Activated CD8-positive, alpha-beta memory T cell treated with anti-CD3 and anti-CD28 coated beads for 1 hour (primary cell): ENCODE measurements at places on chromosomes 4 and X.

- DNase-seq = no peak
Observed at GRCh38 chr4:70392057-70392776, 5.5 kb upstream of the OPRPN start.

DNA sequence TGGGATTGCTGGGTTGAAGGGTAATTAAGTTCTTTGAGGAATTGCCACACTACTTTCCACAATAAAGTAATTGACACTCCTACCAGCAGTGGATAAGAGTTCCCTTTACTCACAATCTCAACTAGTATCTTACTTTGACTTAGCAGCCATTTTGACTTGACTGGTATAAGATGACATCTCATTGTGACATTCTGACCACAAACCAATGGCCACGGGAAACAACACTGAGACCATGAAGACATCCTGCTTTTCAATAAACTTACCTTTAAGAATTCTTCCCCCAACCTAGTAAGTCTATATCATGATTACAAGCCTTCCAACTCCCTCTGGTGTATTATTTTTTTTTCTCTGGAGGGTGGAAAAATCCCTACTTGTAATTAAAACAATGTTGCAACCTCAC lies 66.9 kb upstream of the WDR1 start:
- no peak for DNase-seq

DNA sequence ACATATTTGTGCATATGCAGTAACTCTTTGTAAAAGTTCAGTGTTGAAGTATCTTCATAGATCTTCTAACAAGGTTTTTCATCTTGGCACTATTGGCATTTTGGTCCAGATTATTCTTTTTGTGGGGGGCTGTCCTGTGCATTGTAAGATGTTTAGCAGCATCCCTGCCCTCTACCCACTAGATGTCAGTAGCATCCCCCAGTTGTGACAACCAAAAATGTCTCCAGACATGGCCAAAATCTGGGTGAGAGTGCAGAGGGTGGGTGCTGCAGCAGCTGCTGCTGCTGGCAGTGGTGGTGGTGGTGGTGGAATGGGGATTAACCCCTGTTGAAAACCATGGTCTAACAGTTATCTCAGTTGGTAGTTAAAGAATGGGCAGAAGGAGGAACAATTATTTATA lies 370.0 kb downstream of the GPAT3 start:
- DNase-seq = no peak

GRCh38 chrX:9880237-9880636 lies 86.9 kb upstream of the CLDN34 start:
- DNase-seq = no peak

DNA sequence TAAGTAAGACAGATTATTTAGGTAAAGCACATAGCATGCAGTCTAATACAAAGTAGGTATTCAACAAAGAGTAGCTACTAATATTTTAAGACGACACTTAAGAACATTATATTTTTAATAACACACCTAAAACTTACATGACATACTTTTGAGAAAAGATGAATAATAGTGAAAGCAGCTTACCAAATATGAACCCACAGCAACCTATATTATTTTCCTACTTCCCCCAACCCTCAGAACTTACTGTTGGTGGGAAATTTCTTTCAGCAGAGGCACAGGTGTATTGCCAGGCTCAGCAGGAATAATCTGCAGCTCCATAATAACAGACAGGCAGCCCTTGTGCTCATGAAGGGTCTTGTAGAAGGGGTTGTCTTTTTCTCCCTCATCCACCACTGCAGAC lies 498.9 kb downstream of the GLUD2 start:
- DNase-seq = no peak

DNA sequence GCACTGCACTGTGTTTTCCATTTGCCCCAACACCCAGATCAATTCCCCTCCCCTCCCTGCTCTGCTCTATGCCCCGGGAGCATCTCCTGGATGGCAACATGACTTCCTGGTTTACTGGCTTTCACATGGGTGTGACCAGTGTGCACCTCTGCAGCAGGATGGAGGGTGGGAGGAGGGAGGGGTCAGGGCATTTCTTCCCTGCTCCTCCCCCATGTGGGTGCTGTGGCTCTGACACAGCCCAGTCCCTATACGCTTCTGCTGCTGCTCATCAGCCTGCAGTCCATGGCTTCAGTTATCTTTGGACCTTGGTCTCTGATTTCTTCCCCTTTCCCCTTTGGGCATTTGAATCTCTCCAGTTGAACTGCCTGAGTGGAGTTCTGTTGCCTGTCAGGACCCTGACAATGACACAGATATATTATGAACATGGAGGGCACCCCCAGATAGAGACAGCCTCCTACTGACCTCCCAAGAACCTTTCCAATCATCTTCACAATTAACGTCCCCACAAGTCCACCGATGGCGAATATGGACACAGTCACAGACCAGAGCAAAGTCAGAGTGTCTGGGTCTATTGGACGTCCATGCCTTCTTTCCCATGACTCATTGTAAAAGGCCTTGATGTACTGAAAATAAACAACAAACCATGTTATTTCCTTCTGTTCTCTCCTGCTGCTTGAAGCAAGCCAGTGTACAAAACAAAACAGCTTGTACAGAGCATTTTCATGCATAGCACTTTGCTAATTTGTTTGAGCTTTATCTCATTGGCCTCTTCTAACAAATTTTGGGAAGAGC lies 24.8 kb downstream of the SLC2A9 start:
- no peak for DNase-seq

DNA sequence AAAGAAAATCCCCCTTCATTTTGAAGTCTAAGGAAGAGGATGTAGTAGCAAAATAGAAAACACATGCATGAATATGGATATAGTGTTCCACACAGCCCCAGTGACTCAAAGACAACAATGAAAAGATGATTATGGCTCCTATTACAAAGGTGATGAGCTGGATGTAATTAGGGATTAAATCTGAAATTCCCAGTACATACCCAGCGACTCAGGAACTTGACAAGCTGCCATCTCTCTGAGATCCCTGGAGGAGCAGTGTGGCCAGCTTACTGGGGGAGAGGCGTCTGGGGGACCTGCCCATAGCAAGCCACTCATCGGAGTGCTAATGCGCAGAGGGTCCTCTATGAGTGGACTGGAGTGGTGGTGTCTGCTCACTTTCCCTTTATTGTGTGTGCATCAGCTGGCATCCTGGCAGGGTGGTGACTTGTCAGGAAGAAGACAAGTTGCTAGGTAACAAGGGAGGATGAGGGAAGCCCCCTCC lies 42.7 kb upstream of the MGST2 start:
- no peak for DNase-seq

- no peak for DNase-seq
Observed at GRCh38 chr4:107862658-107863057, 37.9 kb downstream of the SGMS2 start.

DNA sequence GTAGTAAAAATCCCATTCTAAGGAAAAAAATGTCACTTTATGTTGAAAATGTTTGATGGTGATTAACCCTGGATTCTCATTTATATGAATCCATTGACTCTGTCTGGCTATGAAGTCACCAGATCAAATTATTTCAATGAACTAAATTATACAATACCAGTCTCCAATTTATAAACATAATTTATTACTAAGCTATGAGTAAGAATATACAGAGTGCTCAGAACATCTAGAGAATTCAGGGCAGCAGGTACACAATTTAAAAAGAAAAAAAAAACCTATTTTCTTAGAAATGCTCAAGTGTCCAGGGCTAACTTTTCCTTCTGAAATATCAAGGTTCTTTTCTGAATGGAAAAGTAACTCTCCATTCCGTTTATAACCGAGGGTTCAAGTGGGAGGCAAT lies 48.6 kb downstream of the VEGFC start:
- DNase-seq = no peak
